Vagina (tissue), 2 donors: ENCODE measurements at places on chromosomes 5 and 9. TPM values are rescaled to one million over a fixed set of nuclear protein-coding genes. Genes with fewer than 3 reads are reported as not detected.

TXNDC8 gene
- not detected for total RNA-seq

RALGDS gene
- total RNA-seq: 85.0 TPM

DNA sequence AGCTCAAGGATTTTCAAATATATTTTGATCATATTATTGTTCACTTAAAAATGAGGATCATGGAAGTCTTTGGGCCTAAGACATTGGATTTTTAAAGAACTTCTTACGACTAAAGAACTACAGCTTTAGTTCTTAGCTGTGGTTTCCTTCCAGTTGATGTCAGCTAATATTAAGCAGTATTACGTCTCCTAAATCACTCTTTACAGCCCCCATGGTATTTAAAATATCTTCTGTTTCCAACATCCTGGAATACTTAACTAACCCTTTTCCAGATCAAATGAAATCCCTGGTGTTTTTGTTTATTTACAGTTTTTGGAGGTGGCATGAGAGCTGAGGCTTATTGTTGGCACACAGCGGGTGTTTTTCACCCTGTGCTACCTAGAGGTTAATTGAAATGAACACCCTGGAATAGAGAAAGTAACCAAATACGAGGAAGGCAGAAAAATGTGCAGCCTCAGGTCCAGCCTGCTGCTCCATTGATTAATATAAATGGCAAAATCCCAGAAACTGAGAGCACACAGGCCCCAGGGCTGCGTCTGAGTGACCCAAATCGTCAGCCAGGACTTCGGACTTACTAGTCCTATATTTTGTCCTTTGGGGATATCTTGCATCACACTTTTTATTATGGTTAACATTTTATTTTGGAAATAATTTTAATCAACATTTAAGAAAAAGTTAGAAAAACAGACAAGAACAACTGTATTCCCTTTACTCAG lies 52.3 kb upstream of the ICE1 start:
- H3K36me3 ChIP-seq: no peaks in the 10 kb centered on the region
- H3K4me1 ChIP-seq: peaks cover 9% of the 10 kb centered on the region
- DNase-seq: no peak
- H3K27ac ChIP-seq: no peak overlapping the region

- H3K36me3 ChIP-seq: no peaks in the 10 kb centered on the region
- H3K27me3 ChIP-seq: no peaks in the 10 kb centered on the region
- peaks cover 11% of the 10 kb centered on the region for H3K4me1 ChIP-seq
Measured at GRCh38 chr9:98150164-98150563, 31.1 kb upstream of the TRIM14 start.

DNA sequence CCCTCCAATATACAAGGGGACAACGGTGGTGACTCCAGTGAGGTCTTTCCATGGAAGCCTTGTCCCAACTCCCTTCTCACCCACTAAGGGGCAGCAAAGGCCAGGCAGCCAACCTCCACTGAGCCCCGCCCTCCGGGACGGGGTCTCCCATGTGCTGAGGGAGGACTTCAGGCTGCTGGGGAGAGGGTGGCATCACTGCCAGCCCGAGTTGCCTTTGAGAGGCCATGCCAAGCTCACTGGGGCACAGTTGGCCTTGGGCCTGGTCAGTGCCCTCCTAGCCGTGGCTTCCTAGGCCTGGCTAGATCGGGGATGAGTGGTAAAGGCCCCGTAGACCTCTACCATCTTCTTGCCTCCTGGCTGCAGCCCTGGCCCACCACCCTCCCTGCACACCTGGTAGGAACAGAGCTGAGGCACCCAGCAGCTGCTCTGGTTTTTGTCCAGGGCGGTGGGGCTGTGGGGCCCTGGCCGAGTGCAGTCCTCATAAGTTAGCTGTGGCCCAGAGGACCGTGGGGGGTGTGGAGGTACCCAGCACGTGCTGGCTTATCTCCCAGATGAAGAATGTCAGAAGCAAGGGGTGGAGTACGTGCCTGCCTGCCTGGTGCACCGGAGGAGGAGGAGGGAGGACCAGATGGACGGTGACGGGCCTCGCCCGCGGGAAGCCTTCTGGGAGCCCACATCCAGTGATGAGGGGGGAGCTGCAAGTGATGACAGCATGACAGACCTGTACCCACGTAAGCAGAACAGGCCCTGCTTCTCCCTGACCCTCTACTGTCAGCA lies 3.2 kb downstream of the SURF2 start:
- no peak overlapping the region for H3K27ac ChIP-seq
- no peaks in the 10 kb centered on the region for H3K27me3 ChIP-seq
- H3K4me3 ChIP-seq: no peak overlapping the region

DNA sequence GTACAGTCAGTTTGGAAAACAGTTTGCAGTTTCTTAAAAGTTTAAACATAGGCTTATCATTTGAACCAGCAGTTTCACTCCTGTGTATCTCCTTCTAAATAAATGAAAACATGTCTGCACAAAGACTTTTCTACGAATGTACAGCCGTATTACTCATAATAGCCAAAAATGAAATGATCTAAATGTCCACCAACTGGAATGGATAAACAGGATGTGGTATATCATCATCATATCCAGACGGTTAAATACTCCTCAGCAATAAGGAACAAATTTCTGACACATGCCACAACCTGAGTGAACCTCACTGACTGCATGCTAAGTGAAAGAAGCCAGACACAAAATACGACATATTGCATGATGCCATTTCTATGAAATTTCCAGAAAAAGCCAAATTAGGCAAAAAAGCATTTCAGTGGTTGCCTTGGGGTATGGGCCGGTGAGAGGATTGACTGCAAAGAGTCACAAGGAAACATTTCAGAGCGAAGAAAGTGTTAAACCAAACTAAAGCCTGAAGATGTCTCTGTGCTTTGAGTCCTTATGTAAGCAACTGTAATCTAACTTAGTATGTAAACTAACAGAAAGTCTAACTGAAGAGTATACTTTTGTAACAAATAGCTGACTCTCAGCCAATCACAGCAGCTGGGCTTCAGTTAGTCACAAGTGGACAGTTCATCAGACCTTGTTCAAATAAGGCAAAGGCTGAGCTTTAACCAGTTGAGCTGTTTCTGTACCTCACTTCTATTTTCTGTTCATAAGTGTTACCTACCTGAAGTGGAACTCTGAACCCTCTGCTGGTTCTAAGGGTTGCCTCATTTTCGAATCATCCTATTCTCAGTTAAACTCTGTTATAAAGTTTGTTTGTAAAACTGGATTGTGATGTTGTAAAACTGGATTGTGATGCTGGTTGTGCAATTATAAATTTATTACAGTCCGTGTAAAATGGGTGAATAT lies 65.2 kb downstream of the TRIO start:
- H3K27ac ChIP-seq: no peak overlapping the region
- no peak overlapping the region for H3K4me3 ChIP-seq
- no peak for DNase-seq
- H3K36me3 ChIP-seq: no peaks in the 10 kb centered on the region
- peaks cover 40% of the 10 kb centered on the region for H3K4me1 ChIP-seq
- no peaks in the 10 kb centered on the region for H3K27me3 ChIP-seq
